ENCODE measurements at places on chromosomes 12 and 14.

GRCh38 chr12:125434936-125435443, 369.8 kb downstream of the AACS start:
- DNase-seq: no peak

GRCh38 chr14:56797003-56797568, 13.2 kb downstream of the OTX2 start:
- DNase-seq: no peak

- DNase-seq: no peak
Observed at GRCh38 chr14:91957876-91958313, 10.4 kb upstream of the FBLN5 start.

DNA sequence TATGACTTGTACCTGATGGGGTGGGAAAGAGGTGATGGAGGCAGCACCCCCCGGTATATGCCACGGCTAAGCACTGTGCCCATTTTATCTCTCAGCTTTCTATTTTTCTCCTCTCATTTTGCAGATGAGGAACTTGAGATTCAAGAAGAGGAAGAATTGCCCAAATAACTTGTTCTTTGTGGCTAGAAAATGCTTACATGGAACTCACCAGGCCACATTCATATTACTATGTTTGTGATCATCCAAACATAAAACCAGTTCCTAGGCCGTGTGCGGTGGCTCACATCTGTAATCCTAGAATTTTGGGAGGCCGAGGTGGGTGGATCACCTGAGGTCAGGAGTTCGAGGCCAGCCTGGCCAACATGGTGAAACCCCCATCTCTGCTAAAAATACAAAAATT, 14.5 kb upstream of the PSMD9 start:
- DNase-seq: no peak

DNA sequence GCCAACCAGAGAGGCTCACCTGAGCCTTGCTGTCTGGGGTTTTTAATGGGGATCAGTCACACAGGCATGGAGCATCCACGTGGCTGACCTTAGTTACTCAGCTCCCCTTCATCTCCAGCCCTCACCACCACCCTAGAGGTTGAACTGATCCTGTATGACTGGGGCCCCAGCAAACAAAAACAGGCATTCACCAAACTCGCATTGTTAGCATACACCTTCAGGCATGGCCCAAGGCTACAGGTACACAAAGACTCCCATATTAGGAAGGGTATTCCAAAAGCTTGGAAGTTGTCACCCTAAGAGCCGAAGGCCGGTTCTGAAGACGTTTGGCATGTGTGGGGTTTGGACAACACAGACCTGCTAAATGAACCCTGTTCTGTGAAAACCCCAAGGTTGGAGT, 10.0 kb downstream of the DNAH10 start:
- DNase-seq: no peak

DNA sequence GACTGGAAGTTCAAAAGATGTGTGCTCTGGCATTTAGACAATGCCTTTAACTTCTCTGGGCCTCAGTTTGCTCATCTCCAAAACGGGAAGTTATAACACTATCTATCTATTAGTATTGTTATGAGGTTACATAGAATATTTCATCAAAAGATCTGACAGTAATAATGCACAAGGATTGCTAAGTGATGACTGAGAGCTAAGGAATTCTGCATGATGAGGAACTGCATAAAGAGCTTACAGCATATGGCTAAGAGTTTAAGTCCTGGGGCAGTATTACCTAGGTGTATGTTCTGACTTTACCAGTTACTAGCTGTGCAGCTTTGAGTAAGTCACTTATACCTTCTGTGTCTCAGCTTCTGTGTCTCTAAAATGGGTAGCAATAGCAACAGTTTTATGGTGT, 160.1 kb upstream of the TMPO start:
- peak; percentile 74 for DNase-seq

DNA sequence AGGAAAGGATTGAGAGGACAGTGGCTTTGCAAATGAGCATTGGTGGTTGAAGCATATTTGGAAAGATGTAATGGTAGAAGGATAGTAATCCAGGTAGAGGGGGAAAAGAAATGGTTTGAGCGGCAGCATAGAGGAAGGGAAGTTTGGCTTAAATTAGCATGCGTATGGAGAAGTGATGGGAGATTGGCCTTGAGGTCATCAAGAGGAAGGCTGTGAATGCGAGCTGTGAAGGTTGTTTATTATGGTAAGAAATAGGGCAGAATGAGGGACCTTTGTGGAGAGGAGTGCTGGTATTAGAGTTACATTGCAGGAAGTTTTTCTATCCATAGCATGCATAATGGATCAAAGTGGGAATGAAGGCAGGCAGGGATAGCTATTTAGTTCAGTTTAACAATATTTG, 162.1 kb downstream of the TMTC2 start:
- DNase-seq: no peak

DNA sequence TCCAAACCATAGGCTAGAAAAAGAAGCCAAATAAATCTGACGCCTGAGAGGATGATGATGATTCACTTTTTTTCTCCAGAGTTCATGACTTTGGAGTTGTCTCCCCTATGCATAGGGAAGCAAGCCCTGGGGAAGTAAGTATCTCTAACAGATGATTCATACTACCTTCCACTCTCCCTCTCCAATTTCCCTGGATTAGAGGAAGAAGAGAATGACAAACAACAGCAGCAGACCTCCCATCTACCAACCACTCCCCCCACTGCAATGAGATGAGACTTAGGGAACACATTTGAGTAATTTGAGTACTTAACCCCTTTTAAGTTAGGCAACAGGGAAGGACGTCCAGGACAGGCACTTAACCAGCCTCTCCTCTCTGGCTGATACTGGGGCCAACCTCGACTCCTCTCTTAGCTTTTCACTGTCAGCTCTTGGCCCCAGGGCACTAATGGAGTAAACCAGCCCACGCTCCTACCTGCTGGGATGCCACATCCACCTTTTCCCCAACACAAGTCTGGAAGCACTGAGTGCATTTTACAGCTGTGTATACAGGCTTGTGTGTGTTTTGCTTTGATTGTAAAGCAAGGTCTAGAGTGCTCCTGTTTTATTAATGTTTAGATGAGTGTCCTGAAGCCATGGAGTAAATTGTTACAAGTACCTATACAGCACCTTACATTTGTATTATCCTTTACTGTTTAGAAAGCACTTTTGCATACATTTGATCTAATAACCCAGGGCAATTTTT, 180.7 kb downstream of the PHLDA1 start:
- DNase-seq: peak; percentile 57

GRCh38 chr12:101108130-101108529, 101.9 kb downstream of the SLC5A8 start:
- DNase-seq: no peak

GRCh38 chr14:22084393-22085281, 411.0 kb upstream of the OR4E1 start:
- DNase-seq: peak; percentile 32

DNA sequence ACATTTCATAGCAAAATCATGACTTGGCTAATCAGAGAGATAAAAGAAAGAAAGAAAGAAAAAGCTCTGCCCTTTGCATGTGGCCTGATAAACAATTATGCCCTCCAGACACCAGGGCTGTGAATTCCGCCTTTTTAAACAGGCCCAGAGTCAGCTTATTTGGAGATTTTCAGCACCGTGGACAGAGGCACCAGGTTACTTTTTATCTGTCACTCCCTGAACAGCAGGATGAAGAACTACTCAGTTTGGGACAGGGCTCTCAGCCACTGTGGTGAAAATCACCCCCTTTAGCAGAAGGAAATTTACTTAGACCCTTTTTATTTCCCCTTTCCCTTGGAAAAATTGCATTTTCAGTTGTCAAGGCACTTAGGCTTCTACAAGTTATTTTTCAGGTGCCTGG, 359.9 kb downstream of the NRXN3 start:
- DNase-seq: peak; percentile 18

DNA sequence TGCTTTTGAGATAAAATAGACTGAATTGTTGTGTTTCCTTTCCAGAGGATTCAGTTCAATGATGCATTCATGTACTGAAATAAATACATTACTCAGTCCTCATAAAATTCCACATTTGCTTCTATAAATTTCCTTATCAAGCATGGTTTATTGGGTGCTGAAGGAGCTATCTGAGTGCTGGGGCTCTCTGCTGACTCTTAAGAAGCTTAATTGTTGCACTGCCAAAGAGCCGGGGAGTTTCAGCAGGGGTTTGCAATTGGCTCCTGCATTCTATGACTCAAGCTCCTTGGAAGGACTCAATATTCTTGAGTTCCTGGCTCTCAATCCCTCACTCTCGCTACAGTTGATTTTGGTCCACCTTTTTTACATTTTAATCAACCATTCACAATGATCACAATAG, 69.8 kb upstream of the PYGL start:
- no peak for DNase-seq

DNA sequence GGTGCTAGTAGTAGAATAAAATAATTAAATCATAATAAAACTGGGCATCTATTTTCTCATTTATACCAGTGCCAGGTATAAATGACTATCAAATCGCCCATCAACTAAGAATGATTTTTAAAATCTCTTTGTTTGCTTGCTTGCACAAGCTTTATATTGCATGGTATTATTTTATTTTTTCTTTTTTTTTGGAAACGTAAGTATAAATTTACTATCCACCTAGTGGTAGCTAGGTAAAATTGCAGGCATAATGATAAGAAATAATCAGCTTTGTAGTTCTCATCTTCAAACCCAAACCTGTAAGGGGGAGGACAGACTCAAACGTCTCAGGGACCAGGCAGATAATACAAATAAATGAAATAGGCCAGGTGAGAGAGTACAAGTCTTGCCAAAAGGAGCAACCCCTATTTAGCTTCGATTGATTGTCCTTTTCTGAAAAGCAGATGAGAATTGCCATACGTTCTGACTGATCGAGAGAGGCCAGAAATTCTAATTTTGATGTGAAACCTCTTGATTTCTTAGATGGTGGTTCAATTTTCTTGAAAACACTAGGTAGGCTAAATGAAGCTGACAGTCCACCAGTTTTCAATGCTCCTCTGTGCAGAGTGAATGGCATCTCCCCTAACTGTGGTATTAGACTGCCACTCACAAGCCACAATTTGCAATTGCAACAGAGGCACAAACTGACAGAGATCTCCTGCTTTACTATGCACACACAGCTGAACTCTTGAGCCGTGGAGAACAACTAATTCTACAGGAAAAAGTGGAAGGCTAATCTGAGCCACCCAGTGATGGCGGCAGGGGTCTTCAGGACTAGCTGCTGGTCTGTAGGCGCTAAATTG, 189.3 kb downstream of the DACT1 start:
- no peak for DNase-seq

DNA sequence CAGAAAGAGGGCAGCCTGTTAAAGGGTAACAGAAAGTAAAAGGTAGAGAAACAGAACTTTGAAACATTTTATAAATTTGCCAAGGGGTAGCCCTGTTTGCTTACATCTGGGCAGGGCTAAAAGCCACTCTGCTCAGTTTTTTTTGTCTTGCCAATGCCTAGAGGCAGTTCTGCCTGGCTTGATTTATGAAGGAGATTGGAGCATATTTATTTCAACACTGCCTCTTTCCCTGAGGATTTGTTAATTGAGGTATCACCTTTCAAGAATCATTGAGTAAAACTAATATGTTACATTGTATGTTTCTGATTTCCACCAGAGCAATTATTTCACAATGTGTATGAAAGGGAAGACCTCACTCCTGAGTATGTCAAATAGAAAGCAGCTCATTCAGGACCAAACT, 160.8 kb downstream of the GXYLT1 start:
- DNase-seq: no peak

DNA sequence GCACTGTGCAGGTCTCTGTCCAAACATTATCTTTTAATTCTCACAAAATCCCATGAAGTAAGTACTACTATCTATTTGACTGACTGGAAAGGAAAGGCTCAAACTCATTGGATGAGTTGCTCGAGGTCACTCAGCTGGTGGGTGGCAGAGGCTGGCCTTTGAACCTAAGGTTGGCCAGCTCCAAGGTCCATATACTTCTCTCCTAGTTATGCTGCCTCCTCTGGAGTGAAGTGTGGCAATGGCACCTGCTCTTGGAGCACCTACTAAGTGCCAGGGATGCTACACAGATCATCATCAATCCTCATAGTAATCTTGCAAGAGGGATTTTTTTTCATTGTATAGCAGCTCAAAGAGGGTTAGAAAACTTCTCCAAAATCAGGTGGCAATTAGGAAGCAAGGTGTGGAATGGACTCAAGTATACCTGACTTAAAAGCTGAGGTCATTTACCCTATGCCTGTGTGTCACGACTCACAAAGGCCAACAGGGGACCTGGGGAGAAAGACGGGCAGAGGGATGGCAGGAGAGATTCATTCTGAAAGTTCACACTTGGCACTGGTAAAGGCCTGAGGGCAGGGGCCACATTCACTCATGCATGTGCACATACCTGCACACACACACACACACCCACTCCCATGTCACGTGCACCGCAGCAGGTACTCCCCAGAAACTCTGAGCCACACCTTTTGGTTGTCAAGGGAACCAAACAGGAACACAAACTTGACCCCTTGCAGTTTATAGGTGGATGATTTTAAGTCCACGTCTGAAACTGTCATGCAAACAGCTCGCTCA, 146.4 kb downstream of the FOXN3 start:
- DNase-seq: peak; percentile 23

DNA sequence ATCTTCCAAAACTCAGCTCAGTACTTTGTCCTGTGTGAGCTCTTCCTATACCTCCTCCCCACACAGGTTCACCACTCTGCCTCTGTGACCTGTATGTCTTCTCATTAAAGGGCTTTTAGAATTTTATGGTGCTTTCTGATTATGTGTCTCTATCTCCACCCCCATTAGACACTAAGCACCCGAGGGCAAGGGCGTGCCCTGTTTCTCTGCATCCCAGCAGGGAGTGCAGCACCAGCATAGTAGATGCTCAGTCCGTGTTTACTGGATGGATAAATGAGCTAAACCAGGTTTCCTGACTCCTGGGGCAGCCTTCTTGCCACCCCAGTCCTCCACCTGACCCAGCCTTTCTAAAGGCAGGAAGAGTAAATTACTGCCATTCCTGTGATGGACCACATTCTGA, 333.8 kb downstream of the CACNA1C start:
- DNase-seq: no peak

DNA sequence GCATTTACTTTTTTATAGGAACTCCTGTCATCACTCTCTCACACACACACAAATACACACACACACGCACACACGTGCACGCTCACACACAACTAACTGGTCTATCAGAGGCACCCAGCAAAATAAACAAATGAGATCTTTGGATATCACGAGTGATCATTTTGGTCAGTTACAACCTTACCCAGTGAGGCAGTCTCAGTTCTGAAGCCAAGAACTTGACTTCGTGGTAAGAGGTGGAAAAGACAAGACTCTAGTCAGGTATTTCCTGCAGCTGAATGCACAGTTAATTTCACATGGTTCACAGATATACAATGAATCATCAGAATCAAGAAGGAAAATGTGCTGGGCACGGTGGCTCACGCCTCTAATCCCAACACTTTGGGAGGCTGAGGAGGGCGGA, 39.4 kb downstream of the ATF7 start:
- no peak for DNase-seq

GRCh38 chr14:102088012-102088792, 1.4 kb upstream of the HSP90AA1 start:
- no peak for DNase-seq

DNA sequence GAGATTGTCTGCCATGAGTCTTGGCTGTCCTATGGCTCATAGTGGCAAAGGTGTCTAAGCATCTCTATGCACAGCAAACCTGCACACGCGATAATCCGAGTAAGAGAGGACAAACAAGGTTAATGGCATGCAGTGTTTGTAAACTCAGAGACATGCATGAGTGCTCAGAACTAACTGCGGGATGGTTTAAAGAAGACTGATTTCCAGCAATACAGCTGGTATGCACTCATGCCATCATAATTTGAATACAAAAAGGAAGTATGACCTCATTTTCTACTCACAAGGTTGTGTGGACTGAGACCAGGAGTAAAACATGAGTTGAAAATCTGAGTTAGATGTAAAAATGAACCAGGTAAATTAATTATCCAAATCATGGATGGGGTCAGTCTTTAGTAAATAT, 16.6 kb upstream of the TCP11L2 start:
- no peak for DNase-seq

- DNase-seq: no peak
Observed at GRCh38 chr12:68481181-68481941, 129.3 kb upstream of the RAP1B start.
